Stomach (tissue), 19 donors: ENCODE measurements at places on chromosomes 11 and 22. TPM values are rescaled to one million over a fixed set of nuclear protein-coding genes. Genes with fewer than 3 reads are reported as not detected.

Gene RFPL2
- total RNA-seq = not detected

GRCh38 chr11:66133216-66133775 lies 63.2 kb downstream of the PACS1 start:
- no peak for DNase-seq

DNA sequence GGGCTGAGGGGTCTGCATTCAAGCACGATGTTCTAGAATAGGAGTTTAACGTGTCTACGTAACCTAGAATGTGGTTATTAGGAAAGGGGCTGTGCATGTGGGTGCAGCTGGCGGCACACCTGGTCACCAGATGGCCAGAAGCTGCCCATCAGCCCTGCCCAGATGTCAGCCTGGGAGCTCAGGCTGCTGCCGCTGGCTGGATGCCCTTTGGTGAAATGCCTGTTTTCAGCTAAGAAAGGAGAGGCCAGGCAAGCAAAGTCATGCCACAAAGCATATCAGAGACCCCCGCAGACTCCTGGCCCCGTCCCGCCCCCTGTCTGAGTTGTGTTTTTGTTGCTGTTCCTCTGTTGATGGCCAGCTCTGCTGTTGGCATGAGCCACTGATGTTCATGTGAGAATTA lies 11.3 kb upstream of the ADORA2A start:
- DNase-seq = no peak

- peak; percentile 90 for DNase-seq
These were observed 94.4 kb downstream of the SCN3B start for GRCh38 chr11:123560006-123560405.

DNA sequence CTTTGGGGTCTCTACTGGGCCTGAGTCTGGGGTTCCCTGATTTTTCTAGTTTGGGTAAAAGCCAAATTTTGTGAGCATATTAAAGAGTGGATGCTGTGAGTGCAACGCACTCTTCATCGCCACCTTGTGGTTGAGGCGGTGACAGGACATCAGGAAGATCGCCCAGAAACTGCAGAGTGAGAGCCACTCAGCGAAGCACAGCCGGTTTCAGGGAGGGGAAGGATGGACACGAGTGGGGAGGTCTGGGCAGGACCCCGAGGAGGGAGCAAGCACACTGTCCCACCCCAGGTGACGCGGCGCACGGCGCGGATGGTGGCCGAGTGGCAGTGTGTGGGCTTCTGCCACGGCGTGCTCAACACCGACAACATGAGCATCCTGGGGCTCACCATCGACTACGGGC lies 9.1 kb downstream of the SELENOO start:
- peak; percentile 79 for DNase-seq

DNA sequence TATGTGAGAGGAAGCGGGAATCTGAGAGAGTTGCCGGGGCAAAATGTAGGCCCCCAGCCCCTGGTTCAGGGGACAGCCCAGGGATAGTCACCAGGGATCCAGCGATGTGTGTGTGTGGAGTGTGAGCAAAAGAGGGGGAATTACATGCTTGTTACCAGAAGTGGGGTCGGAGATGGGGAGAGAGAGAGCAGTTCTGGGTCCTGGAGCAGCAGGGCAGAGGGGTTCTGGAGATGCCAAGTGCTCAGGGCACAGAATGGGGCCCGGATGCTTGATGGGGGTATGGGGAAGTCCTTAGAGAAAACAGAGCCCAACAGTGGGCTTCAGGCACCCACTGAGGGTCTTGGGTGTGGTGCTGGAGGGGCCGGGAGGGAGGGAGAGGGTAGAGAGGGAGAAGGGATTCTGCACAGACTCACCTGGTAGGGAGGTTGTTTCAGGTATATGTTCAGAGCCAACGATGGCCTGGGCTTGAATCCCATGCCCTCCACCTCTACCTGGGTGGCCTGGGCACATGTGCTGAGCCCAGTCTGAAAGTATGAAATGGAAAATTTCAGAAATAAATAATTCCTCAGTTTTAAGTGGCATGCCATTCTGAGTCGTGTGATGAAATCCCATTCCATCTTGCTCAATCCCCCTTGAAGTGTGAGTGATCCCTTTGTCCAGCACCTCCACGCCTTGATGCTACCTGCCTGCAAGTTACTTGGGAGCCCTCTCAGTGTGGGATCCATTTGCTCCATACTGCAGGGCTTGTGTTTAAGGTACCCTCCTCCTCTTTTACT lies 12.4 kb downstream of the SMIM38 start:
- no peak for DNase-seq

GRCh38 chr11:59172345-59173079 lies 580 bp downstream of the DTX4 start:
- DNase-seq = peak; percentile 76

DNA sequence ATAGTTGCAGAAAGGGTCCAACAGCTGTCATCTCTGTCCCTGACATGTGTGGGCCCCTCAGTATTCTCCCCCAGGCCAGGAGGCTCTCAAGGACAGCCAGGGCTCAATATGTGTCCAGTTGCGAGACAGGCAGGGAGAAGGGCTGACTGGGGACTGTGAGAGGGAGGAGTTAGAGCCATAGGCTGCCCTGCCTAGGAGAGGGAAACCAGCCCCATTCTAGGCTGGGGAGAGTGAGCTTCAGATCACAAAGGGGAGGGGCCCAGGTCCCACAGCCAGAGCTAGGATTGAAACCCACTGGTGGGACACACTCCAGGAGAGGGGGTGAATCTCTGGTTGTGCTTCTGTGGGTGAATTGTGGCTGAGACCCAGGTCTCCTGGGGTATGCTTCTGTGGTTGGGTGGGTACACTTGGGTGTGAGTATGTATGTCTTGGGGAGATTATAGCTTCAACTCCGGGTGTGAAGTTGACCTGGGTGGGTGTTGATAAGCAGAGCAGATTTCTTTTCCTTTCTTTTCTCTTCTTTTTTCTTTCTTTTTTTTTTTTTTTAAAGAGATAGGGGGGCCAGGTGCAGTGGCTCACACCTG lies 2.1 kb upstream of the CARNS1 start:
- DNase-seq = no peak

- DNase-seq = no peak
These were observed 76.8 kb downstream of the KCNC1 start for GRCh38 chr11:17811352-17811751.

- DNase-seq = peak; percentile 80
These were observed 203.1 kb downstream of the TENM4 start for GRCh38 chr11:79237703-79238102.

DNA sequence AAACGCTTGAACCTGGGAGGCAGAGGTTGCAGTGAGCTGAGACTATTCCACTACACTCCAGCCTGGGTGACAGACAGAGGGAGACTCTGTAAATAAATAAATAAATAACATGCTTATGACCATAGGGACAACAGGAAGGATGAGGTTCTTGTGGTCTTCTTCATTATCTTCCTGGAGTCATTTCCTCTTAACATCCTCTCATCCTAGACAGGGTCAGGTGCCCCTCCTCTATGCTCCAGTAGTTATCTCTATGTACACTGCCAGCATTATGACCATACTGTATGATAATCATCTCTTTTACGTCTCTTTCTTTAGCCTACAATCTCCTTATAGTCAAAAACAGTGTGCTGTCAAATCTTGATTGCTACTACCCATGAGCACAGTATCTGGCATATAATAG lies 17.7 kb downstream of the RAB30 start:
- DNase-seq = no peak

Gene KCNK4
- not detected for total RNA-seq

Gene PANX3
- total RNA-seq = not detected

Gene KDM4D
- not detected for total RNA-seq

DNA sequence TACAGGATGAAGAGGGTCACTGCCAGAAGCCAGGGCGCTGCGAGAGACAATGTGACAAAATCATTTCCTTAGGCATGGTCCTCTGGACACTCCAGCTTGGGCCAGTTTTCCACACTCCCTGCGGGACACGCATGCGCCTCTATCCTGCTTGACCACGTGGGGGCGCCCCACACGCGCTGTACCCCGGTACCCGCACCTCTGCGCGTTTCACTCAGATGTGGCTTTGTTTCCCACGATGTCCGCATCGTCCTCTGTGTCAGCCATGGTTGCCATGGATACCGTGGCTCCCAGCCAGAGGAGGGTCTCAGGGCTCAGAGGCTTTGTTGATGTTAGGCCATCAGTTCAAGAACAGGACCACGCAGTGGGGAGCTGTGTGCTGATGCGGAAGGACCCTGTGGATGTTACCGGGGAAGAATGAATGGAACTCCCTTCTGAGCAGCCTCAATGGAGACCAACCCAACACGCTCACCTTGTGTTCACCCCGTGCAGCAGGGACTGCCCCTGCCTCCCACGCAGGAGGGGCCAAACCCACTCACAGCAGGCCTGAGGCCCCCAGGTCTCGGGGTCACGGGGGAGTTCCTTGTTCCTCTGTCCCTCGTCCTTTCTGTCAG lies 101.1 kb upstream of the SLC22A12 start:
- DNase-seq = peak; percentile 28

DNA sequence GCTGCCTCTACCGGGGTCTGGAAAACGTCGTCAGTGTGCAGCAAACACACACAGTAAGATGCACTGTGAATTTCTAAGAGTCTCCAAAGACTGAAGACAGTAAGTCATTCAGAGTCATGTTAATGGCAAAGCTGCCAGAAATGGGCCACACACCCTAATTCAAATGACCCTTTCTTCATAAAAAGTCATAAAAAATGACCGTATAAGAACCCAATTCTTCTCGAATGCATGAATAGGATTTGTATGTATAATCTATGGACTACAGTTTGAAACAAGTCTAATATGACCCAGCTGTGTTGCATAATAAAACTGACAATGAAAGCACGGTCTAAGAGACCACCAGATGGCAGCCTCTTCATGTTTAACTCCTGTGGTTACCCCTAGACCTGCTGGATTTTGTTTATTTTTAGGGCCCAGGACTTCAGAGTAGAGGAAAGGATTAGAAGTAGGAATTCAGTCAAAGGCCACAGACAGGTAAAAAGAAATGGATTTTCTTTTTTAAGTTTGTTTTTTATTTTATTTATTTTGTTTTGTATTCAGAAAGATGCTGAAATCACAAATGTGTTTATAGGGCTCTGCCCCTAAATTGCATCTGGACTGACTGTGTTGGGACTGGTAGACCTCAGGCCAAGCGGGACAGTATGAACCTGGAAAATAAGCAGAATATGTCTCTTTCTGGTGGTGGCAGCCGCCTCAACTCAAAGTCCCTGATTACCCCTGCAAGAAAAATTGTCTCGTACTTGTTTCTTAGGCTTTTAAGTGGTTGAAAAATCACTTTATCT lies 32.1 kb upstream of the SLC5A12 start:
- peak; percentile 88 for DNase-seq

GRCh38 chr11:3802011-3802790 lies 4.8 kb upstream of the NUP98 start:
- no peak for DNase-seq

- DNase-seq = peak; percentile 67
These were observed 16.9 kb upstream of the RAC2 start for GRCh38 chr22:37260901-37261336.

Gene LARGE1
- 110 TPM for total RNA-seq

DNA sequence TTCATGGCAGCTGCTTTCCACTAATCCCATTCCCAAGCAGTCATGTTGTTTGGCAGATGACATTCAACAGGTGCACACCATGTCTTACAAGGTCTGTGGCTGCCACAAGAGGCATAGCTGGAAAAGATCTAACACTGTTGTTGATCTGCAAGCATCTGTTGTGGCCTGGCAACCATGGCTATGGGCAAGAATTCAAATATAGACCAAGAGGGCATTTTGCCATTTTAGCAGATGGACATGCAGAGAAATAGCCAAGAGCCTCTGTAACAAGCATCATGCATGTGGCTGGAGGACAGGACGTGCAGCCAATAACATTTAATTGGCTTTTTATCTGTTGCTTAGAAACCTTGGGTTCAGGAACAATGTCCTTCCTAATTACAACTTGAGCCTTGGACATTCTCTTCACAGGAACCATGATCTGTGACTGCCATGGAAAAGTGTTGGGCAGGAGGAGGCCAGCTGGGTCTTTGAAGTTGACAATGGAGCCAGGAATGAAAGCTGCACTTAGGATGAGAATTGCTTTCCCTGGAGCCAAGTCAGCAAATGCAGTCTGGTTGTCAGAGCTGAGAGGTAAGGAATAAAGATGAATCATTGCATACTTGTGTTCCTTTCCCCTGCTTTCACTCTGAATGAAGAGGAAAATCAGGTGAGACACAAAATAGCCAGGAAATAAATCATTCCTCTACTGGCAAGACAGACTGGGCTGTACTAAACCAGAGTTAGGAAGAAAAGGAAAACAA lies 113.6 kb upstream of the ANO5 start:
- DNase-seq = no peak

DNA sequence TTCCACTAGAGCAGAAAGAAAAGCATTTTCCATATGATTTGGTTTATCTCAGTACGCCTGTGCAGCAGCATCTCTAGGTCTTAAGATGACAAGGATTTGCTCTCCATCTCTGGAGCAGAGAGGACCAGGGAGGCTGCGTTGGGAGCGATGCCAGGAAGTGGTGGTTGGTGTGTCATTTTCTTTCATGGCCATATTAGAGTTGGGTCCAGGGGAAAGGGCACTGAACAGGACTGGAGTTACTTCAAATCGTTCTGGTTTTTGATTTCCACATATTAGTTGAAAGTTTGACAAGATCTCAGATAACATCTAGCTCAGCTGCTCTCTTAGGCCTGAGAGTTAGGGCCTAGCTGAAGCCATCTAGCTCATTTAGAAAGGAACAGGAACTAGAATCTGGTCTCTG lies 157.7 kb downstream of the ADAMTS15 start:
- DNase-seq = no peak

Gene OR5T1
- total RNA-seq = not detected

Gene HBB
- 1,619 TPM for total RNA-seq

GRCh38 chr11:122104341-122104740 lies 11.7 kb downstream of the BLID start:
- no peak for DNase-seq

GRCh38 chr11:2565447-2566222 lies 120.8 kb downstream of the KCNQ1 start:
- no peak for DNase-seq

- no peak for DNase-seq
These were observed 45.7 kb downstream of the PHF21B start for GRCh38 chr22:44963832-44964721.

DNA sequence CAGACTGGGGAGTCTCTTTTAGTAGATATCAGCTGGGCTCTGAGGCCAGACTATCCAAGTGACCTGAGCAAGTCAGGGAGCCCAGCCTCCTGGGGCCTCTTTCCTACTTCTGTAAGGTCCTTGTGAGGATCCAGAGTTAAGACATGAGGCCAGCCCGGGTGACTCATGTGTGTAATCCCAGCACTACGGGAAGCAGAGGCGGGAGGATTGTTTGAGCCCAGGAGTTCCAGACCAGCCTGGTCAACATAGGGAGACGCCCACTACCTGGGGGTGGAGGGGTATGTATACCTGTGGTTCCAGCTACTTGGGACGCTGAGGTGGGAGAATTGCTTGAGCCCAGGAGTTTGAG lies 36.9 kb upstream of the POLA2 start:
- peak; percentile 87 for DNase-seq

GRCh38 chr11:2481253-2481652 lies 36.4 kb downstream of the KCNQ1 start:
- DNase-seq = no peak

DNA sequence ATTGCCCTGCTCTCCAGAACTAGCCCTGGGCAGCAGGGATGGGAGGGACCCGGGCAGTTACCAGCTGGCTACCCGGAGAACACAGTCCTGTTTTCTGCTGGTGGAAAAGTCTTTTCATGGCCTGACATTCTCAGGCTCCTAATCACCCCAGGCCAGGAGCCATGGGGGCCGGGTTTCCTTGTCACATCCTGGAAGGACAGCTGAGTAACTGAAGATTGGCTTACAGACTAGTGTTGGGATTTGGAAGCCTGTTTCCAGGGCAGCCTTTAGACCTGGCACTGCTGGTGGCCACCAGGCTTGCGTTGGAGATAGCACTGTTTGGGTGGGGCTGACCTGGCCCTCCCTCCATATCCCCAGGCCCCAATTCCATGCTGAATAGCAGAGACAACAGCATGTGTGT lies 349.0 kb downstream of the CTTN start:
- no peak for DNase-seq
